ENCODE measurements at places on chromosomes 16 and 17.

DNA sequence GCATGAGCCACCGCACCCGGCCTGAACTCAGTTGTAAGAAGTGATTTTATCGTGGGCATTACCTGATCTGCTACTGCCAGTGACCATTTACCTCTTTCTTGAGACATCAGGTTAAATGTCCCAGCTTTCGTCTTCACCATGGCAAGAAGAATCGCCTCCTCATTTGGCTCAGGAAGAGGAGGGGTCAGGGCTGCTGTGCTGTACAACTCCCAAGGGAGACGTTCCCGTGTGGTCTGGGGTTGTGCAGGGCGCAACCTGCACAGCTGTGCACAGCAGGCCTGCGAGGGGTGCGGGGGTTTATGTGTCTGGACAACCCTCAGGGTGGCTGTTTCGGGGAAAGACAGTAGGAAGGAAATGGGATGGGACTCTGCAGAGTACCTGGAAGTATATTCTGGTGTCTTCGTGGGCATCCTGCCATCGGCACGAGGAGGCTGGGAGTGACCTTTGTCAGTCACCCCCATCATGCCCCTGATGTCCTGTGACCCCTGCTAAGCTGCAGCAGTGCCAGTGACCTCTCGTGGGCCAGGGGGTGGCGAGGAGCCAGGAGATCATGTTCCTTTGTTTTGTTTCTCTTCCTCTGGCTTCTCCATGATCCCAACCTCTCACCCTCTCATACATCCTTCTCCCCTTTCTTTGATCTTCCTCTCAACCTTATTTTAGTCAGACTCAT lies 27.3 kb downstream of the CIBAR2 start:
- no peak for DNase-seq

DNA sequence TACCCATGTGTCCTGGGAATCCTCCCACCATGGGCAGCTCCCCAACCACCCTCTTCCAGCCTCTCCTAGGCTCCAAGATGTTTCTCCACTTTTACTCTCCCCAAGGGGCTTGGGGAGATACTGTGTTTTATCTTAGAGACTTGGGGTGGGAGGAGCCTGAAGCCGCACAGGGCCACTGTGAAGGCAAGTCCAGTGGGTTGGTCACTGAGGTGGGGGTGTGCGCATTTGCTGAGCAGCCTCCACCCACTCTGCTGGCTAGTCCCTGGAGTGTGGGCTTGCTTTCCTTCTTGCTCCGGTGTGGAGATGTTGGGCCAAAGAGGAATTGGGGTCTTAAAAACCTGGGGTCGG lies 4.1 kb upstream of the CLDN9 start:
- DNase-seq = no peak

DNA sequence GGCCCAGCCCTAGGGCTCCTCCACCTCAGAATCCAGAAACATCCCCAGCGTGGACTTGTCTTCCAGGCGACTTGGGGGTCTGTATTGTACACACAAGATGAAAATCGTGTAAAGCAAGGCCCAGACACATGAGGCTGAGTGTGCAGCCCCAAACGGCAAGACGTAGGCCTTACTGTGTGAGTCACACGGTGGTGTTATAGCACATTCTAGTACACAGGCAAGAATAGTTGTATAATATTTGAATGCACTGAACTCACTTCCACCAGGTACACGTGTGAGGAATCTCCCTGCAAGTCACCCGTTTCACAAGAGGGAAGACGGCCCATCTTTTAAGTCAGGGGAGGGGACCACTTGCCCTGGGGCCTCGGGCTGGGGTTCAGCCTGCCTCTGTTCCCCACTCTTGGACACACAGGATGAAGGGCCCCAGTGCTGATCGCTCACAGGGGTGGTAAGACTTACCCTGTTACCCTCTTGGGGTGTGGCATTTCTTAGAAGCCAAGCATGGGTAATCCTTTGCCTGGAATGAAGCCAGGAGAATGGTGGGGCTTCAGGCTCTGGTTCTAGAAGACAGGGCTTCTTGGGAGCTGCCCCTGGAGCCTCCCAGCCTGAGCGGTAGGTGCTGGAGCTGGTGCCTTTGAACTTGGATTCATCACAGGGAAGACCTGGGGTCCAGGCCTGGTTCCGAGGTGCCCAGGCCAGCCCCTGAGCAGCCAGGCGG lies 71.3 kb downstream of the SREBF1 start:
- DNase-seq = no peak

DNA sequence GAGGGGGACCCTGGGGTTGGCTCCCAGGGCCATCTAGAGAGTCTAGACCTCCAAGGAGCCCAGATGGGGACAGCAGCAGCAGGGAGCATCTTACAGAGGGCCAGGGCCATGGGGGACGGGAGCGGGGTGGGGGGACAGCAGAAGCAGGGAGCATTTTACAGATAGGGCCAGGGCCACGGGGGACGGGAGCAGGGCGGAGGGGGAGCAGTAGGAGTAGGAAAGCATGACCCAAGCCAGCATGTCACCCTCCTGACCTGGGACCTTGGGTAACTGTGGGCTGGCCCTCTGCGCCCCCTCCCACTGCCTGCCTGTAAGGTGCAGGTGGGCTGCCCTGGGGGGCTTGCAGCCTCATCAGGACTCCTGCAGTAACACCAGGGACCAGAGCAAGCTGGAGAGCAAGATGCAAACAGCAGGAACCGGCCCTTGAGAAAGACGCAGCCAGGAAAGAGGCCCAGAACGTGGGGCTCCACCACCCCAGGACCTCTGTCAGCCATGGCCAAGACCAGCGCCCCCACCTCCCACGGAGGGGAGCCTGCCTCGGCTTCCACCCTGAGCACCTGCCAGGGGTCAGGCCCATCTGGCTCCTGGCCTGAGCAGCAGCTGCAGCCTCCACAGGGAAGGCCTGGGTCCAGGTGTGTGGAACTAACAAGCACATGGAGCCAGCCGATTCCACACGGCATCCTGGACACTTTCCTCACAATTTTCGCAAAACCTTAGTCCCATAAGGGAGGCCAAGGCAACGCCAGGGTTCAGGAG lies 2.4 kb downstream of the ZNF598 start:
- DNase-seq = no peak

GRCh38 chr17:80660527-80661198 lies 116.0 kb downstream of the RPTOR start:
- DNase-seq = no peak

Data from NCI-H2227 treated with DMSO at 0.1 percent for 48 hours (cell line).